ENCODE measurements at places on chromosomes 2 and 18. TPM values are rescaled to one million over a fixed set of nuclear protein-coding genes. Genes with fewer than 3 reads are reported as not detected.

Gene SRBD1
- total RNA-seq = 14.4 TPM

DNA sequence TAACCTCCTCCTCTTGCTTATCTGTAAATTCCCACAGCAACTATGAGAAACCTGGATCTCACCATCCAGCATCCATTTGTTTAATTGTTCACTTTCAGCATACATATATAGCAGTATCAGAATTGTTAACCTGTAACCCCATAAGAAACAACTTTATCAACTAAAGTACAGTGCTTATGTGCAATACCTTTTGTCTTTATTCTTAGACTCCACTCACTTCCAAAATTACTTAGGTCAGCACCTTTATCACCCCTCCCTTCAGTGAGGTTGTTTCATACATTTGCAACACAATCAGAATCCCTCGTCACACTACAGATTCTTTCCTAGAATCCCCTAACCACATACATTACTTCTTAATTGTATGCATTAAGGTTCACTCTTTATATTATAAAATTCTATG lies 225.9 kb upstream of the NCKAP5 start:
- no peak for DNase-seq

DNA sequence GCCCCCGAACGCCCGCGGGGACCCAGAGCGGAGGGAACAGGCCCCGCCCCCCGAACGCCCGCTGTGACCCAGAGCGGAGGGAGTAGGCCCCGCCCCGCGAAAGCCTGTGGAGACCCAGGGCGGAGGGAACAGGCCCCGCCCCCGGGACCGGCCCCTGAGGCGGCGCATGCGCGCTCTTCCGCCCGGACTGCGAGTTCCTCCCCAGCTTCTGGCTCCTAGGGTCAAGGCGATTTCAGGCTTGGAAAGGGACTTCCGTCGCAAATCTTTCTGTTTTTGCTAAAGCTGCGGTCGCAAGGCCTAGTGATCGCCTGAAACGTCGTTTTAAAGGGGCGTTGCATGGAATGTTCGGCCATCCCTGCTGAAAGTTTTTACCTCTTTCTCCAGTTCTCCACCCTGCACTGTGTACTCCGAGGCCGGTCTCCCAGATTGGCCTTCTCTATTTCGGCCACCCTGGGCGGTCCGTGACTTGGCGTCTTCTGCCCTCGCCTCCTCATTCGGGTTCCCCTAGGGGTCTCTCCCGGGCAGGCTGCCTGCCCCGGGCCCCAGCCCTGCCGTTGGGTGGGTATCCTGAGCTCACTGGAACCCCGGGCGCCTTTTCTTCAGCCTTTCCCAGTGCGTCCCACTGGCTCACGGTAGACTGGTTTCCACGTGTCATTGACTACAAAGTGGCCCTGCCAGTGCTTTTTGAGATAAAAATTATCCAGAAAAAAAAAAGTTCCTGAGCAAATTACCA lies 372 bp upstream of the WDSUB1 start:
- DNase-seq = peak; percentile 99

Gene TUBA3E
- not detected for total RNA-seq

DNA sequence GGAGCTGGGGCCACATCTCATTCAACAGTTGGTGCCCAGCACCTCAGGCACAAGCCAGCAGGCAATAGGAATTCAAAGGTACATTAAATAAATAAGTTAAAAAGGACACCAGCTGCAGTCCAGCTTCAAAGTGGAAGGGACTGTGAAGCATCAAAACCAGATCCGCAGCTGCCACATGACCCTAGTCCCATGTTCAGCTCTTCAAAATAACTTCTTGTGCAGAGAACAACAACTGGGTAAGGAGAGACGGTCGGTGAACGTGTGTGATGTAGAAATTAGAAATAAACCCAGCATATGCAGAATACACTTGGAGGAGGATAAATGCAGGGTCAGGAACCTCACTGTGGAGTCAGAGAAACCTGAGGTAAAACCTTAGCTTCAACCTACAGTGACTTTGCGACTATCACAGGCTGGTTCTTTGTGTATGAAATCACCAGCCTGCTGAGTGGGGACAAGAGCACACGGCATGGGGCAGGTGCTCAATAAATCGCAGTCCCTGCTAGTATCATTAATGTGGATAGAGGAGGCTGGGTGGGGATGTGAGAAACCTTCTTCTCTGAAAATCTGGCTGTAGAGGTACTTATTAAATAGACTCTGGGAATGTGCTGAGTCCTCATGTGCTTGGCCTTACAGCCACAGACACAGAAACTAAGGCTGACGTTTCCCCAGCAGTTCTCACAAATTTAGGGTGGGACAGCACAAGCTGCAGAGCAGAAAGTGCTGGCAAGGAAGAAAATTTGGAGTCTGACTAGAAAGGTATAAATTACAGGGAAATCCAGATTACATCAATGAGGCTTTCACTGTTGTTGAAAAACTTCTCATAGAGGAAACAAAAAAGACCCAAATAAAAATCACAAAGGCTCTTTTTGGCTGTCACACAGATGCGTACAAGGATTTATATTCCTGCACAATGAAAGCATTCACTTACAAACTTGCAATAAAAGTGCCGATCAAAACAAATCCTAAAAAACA lies 20.7 kb downstream of the FBXO15 start:
- DNase-seq = no peak

Gene TXNDC9
- total RNA-seq = 25.9 TPM

Gene SUPT7L
- total RNA-seq = 23.9 TPM

DNA sequence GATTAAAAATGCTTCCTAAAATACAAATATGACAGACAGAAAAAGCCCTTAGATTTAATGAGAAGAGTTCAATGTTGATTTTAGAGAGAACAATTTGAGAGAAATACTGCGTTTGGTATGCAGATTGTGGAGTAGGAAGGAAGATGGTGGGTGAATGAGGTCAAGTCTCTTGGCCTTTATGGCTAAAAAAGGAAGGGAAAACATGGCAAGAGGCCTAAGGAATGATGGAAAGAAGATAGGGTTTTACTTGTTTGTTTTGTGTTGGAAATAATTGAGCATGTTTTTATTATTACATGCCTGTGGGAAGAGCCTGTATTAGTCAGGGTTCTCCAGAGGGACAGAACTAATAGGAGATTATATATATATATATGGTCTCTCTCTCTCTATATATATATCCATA lies 318.1 kb downstream of the TRIB2 start:
- DNase-seq = no peak

DNA sequence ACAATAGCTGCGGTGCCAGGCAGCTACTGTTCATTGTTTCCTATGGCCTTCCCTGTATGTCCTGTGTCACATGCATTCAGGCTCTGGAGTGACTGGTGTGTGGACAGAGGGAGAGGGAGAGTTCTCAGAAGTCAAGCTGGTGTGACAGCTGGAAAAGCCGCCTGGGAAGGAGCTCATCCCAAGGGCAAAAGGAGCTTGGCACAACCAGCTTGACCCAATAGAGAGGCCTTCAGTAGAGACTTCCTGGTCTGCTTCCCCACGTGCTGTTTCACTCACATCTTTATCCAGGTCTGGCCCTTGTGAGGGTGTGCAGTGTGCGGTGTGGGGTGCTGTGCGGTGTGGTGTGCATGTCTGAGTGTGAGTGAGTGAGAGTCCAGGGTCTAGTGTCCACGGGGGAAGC lies 11.1 kb upstream of the NT5DC4 start:
- DNase-seq = no peak

- peak; percentile 49 for DNase-seq
These were observed 18.0 kb downstream of the MALL start for GRCh38 chr2:110097506-110098220.

Gene POTEF
- not detected for total RNA-seq

- DNase-seq = no peak
These were observed 1022.3 kb upstream of the CNTNAP5 start for GRCh38 chr2:123002660-123003248.

- no peak for DNase-seq
These were observed 1117.6 kb upstream of the SLC39A10 start for GRCh38 chr2:194539425-194539824.

DNA sequence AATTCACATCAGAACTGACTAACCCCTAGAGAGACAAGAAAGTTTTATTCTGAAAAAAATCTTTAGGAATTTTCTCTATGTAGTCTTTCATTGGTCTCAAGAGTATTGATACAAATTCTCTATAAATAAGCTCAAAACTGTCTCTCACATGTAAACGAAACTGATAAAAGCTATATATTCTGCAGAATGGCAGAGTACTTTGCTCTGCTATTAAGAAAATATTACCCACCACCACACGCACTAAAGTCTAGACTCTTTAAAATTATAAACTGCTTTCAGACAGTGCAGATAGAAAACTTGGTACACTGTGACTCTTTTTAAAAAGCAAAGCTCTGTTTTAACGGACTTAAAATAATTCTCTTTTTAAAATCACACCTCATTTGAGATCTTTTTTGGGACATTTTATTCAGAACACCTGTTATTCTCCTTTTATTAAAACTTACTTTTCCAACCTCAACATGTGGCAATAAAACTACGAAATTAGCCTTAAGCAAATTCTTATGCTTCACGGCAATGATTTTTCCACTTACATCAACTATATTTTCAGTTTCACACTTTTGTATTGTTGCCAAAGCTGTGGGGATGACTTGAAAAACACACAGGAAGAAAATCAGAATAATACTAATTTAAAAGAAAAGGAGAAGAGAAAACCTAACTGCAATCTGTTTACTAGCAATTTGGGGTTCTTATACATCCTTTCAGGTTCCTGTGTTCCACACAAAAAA lies 58.0 kb downstream of the CCDC88A start:
- DNase-seq = no peak

Measured in colonic mucosa (tissue), 4 donors.